ENCODE measurements at places on chromosomes 2 and 18.

GRCh38 chr18:45357686-45358470, 257.4 kb upstream of the SLC14A2 start:
- DNase-seq, result peak; percentile 8

DNA sequence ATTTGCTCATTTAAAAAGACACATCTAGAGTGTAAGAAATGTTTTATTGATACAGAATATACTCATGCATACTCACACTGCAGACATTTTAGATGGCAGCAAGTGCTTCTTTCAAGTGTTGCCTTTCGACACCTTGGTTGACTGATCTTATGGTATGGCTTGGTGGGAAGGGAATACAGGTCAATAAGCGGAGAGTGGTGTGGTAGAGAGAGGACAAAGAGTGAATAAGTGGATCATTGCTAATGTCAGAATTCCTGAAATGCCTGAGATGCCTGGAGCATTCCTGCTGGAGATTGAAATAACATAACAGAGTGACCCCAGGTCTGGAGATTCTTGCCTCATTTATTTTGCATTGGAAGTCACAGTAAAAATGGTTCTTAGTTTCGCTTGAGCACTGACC, 76.7 kb downstream of the RND3 start:
- DNase-seq, result no peak

DNA sequence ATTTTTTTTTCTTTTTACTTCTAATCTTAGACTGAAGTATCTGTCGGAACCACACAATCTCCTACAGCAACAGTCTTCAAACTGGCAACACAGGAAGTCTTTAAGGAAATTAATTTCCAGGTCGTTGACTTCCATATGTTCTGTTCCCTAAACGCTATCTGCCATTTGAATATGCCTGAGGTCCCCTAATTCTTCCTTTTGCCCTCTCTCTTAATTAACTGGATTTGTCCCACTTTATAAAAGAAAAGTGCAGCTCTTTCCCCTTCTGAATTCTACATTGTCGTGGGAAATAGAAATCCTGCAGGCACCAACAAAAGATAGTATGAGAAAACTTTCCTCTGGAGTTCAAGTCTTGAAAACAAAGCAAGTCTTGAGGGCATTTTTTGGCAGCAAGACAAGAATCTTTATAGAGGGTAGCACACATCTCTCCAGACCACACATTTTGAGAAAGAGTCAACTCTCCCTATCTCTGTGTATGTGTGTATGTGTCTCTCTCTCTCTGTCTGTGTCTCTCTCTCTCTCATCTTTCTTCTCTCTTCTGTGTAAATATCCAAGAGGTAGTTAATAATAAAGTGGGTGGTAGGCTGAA, 879.8 kb downstream of the SOCS6 start:
- DNase-seq, result no peak

GRCh38 chr2:191321861-191322662, 76.9 kb downstream of the MYO1B start:
- DNase-seq, result no peak

- no peak for DNase-seq
Measured at GRCh38 chr2:218249691-218250090, 11.1 kb upstream of the GPBAR1 start.

- no peak for DNase-seq
Measured at GRCh38 chr2:37885329-37885993, 39.6 kb upstream of the RMDN2 start.

DNA sequence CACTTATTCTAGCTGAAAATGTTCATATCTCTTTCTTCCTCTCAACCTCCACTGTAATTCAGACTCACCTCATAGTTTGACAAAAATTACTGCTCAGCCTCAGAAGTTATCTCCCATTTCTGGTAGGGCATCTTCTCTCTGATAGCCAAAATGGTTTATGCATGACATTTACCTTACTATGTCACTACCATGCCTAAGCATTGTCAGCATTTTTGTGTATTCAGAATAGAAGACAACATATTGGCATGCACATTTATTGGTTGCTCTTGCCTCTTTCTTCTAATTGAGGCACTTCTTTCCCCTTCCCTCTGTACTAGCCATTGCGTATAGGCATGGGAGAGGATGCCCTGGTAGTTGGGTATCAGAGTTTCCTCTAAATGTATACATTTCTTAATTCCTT, 406.1 kb upstream of the DCC start:
- no peak for DNase-seq

DNA sequence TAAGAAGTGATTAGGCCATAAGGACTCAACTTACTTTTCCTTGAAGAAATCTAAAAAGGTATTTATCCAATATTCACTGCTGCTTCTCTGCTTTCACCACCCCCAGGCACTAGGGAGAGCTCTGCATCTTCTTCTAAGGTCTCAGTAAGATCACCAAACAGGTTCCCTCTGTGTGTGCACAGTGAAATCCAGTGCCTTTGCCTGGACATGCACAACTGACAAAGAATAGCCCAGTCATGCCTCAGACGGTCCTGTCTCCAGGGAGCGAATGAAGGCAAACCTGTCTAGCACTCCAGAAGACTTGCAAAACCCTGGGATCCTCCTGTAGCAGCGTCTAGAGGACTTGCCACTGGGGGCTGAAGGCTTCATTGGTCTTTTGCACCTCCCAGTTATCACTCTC, 344.5 kb upstream of the LRATD1 start:
- DNase-seq, result no peak

DNA sequence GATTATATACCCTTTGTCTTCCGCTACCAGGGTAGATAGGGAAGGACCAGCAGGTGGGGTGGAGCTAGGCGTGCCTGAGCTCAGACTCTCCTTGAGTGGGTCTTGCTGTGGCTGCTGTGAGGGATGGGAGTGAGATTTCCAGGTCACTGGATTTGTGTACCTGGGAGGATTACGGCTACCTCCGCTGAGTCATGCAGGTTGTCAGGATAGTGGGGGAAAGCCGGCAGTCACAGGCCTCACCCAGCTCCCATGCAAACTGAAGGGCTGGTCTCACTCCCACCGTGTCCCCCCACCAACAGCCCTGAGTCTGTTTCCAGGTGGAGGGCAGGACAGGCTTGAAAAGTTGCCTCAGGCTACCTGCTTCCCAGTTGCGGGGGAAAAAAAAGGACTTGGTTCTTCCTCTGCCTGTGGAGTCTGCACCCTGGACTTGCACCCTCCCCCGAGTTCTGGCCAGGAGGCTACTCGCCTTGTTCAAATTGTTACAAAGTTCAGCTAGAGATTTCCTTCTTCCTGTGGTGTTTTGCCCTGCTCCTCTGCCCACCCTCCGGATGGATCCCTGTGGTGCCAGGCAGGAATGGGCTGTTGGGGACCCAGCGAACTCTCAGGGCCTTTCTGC, 268.3 kb downstream of the VAPA start:
- DNase-seq, result no peak

DNA sequence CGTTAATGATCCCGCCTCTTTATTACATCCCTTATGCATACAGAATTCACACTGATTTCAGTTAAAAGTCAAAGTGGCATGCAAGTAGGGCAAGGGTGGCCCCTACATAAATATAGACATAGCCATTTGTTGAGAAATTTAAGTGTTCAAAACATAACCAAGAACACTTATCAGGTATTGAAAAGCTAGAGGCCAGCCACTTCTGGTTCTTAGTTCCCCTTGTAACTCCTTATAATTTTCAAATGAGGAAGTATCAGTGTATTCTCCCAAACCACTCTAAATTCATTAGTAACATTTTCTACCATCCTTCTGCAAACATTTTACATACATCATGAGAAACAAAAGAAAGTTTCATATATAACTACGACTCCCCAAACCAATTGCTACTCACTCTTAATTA, 5.8 kb upstream of the ARL5A start:
- DNase-seq, result no peak

- DNase-seq, result peak; percentile 85
Measured at GRCh38 chr2:235917506-235917905, 250.7 kb downstream of the GBX2 start.

- DNase-seq, result no peak
Measured at GRCh38 chr18:57859314-57859713, 56.2 kb upstream of the ATP8B1 start.

GRCh38 chr2:100235098-100235497, 87.2 kb downstream of the LONRF2 start:
- no peak for DNase-seq

DNA sequence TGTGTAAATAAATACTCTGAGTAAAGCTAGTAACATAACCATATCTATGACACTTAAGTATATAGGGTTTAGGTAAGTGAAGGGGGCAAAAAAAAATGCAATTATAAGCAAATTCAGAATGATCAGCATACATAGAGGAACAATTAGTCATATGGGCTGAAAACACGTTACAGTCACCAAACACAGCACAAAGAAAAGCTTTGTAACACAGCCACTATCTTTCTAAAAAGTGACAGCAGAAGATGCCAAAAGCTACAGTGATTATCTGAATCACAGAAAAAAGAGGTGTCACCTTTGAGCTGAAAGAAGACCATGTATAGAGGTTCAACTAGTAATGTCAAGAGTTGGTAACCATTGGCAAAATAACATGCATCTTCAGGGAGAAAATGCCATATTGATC, 115.5 kb downstream of the ERBB4 start:
- no peak for DNase-seq

GRCh38 chr2:109736177-109736827, 57.8 kb upstream of the RGPD5 start:
- DNase-seq, result no peak

DNA sequence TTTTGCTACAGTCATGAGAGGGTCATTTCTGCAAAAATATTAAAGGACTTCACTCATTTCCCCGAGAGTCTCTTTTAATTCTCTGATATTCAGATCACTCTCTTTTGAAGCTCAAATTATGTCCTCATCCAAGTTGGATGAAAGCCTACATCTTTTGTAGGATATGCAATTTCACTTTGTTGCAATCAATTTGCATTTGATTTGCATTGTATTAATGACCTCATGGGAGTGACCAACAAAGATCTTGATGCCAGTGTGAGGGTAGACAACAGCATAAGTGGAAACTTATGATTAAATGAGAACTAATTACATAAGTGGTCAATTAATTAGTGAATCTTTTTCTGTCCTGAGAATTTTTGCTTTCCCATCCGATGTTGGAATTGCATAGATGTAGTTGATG, 60.3 kb upstream of the UPP2 start:
- no peak for DNase-seq

DNA sequence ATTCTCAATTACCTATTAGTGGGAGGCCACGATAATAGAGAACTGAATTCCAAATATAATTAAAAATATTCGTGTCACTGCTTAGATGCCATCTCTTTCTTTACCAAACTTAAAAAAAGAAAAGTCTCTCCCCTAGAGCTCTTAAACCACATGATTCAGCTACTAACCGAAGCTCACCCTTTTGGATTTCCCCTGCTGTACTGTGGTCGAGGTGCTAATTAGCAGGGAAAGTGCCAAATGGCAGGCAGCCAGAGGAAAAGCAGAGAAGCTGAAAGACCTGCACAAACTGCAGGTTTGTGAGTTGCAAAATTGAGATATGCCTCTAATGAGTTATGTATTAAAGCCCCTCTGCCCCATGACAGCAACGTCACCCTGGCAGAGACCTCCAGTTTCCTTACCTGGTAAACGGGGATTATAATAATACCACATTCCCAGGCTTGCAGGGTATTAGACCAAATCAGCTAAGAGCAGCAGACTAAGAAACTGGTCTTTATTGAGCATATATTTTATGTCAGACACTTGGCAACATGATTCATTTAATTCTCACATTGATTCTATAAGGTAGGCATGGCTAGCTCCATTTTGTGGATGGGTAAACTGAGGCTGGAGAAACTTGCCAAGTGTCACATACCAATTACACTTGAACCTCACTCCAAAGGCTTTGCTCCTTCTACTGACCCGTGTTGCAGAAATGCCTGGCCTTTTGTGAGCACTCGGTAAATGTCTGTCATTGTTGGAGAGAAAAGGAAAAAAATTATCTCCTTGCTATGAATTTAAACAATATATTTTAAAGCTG, 259.7 kb downstream of the LPIN1 start:
- DNase-seq, result no peak

DNA sequence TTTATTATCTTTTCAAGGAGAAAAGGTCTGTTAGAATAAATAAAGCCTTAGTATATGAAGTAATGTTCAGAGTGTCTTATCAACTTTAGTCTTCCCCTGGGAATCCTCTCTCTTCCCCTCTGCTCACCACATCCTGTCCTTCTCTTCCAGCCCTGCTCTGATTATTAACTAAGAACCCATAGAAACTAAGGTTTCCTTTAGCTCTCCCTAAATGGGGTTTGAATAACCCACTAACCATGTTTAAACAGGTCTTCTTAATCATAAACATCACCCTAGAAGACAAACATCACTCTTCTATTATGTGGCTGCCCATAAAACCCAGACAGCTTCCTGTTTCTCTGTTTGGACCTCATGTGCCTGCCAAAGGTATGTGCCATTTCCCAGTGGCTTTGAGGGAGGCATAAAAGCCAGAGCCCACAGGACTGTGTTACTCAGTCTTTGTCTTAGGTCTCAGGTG, 50.1 kb downstream of the SLC14A1 start:
- DNase-seq, result no peak

DNA sequence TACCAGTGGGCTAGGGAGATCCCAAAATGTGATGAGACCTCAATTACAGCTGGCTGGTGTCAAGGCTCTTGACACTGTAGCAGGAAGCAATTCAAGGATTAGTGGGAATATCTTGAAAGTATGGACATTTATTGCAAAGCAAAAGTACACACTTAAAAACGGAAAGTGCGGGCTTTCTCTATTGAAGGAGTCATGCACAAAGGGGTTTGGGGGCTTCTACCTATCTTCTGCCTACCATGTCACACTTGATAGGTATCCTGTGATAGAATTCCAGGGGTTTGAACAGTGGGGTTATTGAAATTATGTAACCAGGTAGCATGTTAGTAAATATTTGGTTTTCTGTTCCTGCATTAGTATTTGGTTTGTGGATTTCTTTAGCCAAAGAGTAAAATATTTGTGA, 1652.1 kb upstream of the DDX18 start:
- DNase-seq, result no peak

- DNase-seq, result no peak
Measured at GRCh38 chr2:191675807-191676721, 1.9 kb upstream of the NABP1 start.

GRCh38 chr18:35756506-35757117, 175.1 kb downstream of the GALNT1 start:
- DNase-seq, result peak; percentile 55

GRCh38 chr18:12862467-12862866, 21.6 kb downstream of the PTPN2 start:
- DNase-seq, result no peak
